Spleen (tissue), 13 donors: ENCODE measurements at places on chromosomes 13 and 19. TPM values are rescaled to one million over a fixed set of nuclear protein-coding genes. Genes with fewer than 3 reads are reported as not detected.

Gene COX7A1
- 28.0 TPM for total RNA-seq

Gene CCDC70
- total RNA-seq = not detected

Gene C19orf18
- 0.50 TPM for total RNA-seq

Gene TICAM1
- 11.1 TPM for total RNA-seq

Gene PTPRH
- total RNA-seq = 36.8 TPM

Gene CYSLTR2
- total RNA-seq = 6.3 TPM

DNA sequence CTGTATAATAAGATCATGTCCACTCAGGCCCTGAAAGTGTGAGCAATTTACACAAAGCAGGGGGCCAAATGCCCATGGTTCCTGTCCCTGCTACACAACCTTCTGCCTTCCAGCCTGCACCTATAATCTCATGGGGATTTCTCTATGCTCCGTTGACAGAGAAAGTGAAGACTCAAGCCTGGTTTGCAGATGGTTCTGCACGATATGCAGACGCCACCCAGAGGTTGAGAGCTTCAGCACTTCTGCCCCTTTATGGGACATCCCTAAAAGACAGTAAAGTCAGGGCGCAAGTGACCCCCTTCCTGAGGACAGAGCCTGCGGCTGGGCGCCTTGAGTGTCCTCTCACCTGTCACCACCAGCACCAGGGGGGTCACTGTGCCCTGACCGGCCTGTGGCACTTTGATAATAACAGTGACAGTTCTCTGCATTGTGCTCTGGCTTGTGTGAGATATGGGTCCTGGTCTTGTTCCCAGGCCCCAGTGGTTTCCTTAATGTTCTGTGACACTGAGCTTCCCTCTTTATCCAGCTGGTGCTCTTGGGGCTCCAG, 15.1 kb downstream of the LILRA5 start:
- H3K36me3 ChIP-seq = no peaks in the 10 kb centered on the region
- H3K27ac ChIP-seq = no peak overlapping the region
- no peaks in the 10 kb centered on the region for H3K27me3 ChIP-seq

DNA sequence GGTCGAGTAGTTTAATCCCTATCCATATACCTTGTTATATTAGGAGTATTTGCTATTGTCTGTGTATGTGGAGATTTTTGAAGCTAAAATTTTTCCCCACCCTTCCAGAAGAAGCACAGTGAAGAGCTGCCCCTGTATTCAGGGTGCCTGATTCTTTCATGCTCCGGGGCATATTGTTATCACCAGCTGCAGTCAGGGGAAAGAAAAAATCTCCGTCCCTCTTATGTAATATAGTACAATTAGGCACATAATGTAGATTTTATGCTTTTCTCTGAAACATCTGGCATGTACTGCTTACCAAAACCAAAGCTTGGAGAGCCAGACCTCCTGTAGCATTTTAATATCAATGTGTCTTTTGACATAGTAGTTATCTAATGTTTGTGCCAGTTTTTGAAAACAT, 214.9 kb upstream of the EDNRB start:
- H3K27ac ChIP-seq = no peak overlapping the region
- H3K4me3 ChIP-seq = no peak overlapping the region
- no peak for DNase-seq
- H3K36me3 ChIP-seq = no peaks in the 10 kb centered on the region
- peaks cover 4% of the 10 kb centered on the region for H3K27me3 ChIP-seq

- H3K27ac ChIP-seq = no peak overlapping the region
- no peak overlapping the region for H3K4me3 ChIP-seq
- H3K4me1 ChIP-seq = peaks cover 82% of the 10 kb centered on the region
- no peaks in the 10 kb centered on the region for H3K27me3 ChIP-seq
- DNase-seq = no peak
- no peaks in the 10 kb centered on the region for H3K36me3 ChIP-seq
Observed at GRCh38 chr19:16457195-16457953, 14.4 kb downstream of the EPS15L1 start.

DNA sequence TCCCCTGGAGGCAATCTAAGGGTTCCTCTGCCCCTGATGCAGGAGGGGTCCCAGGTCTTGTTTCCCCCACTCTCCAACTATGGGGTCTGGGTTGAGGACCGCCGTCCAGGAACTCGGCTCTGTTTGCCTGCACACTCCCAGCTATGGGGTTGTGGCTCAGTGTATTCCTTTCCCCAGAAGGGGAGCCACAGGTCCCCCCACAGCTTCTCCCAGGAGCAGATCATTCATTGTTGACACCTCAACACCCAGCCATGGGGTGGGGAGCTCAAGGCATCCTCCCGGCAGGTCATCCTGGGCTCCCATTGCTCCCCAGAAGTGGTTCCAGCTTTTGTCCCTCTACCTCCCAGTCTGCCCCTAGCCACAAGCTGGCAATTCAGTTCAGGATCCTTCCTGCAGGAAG, 975 bp downstream of the ZNF358 start:
- peak overlapping the region; percentile 20 for H3K27ac ChIP-seq
- H3K4me1 ChIP-seq = peaks cover 25% of the 10 kb centered on the region
- H3K4me3 ChIP-seq = peak overlapping the region; percentile 44
- H3K27me3 ChIP-seq = no peaks in the 10 kb centered on the region
- no peak for DNase-seq

- H3K36me3 ChIP-seq = no peaks in the 10 kb centered on the region
- no peak for DNase-seq
- H3K27ac ChIP-seq = no peak overlapping the region
- no peak overlapping the region for H3K4me3 ChIP-seq
- H3K27me3 ChIP-seq = no peaks in the 10 kb centered on the region
Observed at GRCh38 chr13:98239162-98240076, 62.4 kb upstream of the RNF113B start.

DNA sequence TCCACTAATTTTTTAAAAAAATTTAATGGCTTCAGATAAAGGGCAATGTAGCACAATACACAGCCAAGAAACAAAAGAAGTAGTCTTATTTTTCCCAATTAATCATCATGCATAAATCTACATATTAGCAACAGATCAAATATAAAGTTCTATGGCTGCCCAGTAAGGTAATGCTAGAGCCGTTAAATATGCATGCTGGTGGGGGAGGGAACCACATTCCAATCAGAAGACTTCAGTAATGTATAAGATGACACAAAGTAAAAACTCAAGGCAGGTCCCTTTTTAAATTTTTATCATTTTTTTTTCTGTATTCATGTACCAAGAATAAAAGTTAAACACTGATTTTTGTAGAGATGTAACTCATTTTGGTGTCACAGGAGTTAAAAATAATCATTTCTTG, 62.0 kb downstream of the MPHOSPH8 start:
- peaks cover 42% of the 10 kb centered on the region for H3K36me3 ChIP-seq
- DNase-seq = no peak
- no peaks in the 10 kb centered on the region for H3K4me1 ChIP-seq
- H3K27me3 ChIP-seq = no peaks in the 10 kb centered on the region
- H3K4me3 ChIP-seq = no peak overlapping the region
- H3K27ac ChIP-seq = no peak overlapping the region

GRCh38 chr13:94660695-94661326, 51.5 kb downstream of the SOX21 start:
- no peak overlapping the region for H3K4me3 ChIP-seq
- H3K4me1 ChIP-seq = no peaks in the 10 kb centered on the region
- no peak overlapping the region for H3K27ac ChIP-seq
- no peaks in the 10 kb centered on the region for H3K36me3 ChIP-seq

DNA sequence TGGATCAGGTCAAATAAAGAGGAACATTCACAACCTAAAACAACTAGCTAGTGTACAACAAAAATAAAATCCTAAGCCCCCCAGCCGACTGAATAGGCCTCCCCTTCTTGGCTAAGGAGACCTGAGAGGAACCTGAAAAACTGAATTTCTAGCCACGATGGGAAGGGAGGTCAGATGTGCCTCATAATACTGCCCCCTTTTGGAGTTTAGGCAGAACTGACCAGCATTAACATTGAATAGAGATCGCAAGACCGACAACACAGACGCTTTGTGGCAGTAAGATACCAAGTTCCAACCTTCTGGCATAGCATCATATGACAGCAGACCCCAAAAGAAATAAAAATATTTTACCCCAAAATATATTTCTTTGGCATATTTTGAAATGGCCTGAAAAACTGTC, 15.9 kb downstream of the CBY2 start:
- no peak for DNase-seq
- H3K27me3 ChIP-seq = no peaks in the 10 kb centered on the region
- H3K4me3 ChIP-seq = no peak overlapping the region
- no peak overlapping the region for H3K27ac ChIP-seq

DNA sequence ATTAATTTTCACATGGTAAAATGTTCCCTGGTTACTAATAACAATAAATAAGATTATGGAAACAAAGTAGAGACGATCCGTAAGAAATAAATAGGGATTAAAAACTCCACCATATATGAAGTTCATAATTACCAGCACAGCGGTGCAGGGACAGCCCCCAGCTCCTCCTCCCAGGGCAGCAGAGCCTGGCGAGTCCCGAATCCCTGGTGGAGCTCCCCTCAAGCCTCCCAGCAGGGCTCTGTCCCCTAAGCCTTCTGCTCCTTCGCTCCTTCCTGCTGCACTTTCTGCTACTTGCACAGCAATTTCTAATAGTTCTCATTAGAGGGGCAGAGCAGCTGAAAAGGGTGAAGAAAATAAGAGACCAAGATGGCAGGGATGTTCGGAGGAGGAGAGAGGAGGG, 43.6 kb downstream of the RASA3 start:
- peaks cover 16% of the 10 kb centered on the region for H3K4me1 ChIP-seq
- DNase-seq = no peak
- no peak overlapping the region for H3K4me3 ChIP-seq

- H3K36me3 ChIP-seq = no peaks in the 10 kb centered on the region
- H3K27ac ChIP-seq = no peak overlapping the region
- DNase-seq = peak; percentile 61
- peaks cover 10% of the 10 kb centered on the region for H3K4me1 ChIP-seq
Observed at GRCh38 chr13:29505511-29505910, 90.0 kb downstream of the SLC7A1 start.

DNA sequence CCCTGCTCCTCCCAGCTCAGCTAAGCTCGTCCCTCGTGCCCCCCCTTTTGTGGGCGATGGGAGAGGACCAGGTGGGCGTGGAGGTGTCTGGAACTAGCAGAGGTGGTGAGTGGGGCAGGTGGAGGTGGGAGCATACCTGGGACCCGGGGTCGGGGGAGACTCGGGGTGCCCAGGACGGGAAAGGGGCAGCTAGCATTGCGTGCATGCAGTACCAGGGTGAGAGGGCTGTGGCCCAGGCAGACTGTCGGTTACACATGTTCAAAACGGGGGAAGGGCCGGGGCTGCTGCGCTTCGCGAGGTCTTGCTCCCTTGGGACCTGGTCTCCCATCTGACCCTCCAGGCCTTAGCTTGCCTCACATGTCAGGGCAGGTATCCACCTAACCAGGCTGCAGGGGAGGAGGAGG, 9.1 kb downstream of the TLE5 start:
- H3K27me3 ChIP-seq = no peaks in the 10 kb centered on the region
- H3K4me3 ChIP-seq = no peak overlapping the region
- no peak overlapping the region for H3K27ac ChIP-seq
- DNase-seq = no peak

- H3K4me1 ChIP-seq = no peaks in the 10 kb centered on the region
- H3K27ac ChIP-seq = no peak overlapping the region
- peaks cover 14% of the 10 kb centered on the region for H3K36me3 ChIP-seq
- H3K4me3 ChIP-seq = no peak overlapping the region
Observed at GRCh38 chr19:5096536-5096935, 127.6 kb downstream of the KDM4B start.

DNA sequence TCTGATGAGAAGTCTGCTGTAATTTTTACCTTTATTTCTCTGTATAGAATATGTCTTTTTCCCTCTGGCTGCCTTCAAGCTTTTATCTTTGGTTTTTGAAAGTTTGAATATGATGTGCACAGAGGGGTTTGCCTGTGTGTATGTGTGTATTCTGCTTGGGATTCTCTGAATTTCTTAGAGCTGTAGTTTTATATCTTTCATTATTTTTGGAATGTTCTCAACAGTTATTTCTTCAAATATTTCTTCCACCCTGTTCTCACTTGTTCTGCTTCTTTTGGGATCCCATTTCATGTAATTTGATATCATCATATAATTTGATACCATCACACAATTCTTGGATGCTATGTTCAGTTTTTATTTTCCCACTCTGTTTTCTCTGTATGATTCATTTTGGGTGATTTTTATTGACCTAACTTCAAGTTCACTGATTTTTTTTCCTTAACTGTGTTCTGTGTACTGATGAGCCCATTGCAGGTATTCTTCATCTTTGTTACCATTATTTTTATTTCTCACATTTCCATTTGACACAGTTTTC, 7.5 kb downstream of the COG3 start:
- H3K27ac ChIP-seq = no peak overlapping the region
- H3K27me3 ChIP-seq = no peaks in the 10 kb centered on the region
- DNase-seq = no peak
- no peaks in the 10 kb centered on the region for H3K36me3 ChIP-seq
- H3K4me3 ChIP-seq = no peak overlapping the region

GRCh38 chr13:111548301-111548700, 227.9 kb downstream of the TEX29 start:
- H3K27ac ChIP-seq = no peak overlapping the region
- no peaks in the 10 kb centered on the region for H3K4me1 ChIP-seq
- no peaks in the 10 kb centered on the region for H3K36me3 ChIP-seq
- no peaks in the 10 kb centered on the region for H3K27me3 ChIP-seq

DNA sequence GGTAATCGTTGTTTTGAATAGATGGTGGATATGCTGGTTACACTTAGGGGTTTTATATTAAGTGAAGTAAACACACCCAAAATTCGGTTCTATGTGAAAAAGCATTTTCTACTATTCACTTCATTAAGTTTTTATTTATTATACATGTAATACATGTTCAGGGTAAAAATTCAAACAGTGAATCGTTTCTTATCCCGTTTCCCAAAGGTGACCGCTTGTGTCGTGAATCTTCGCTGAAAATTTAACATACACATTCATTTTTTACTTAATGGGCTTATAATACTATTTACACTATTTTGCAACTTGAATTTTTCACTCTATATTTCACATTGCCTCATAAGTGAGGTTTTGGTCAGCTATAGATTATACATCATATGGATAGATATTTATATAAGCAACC, 24.5 kb downstream of the IPO5 start:
- no peak overlapping the region for H3K4me3 ChIP-seq
- no peak overlapping the region for H3K27ac ChIP-seq

GRCh38 chr13:29743201-29743786, 107.1 kb downstream of the UBL3 start:
- H3K27ac ChIP-seq = no peak overlapping the region
- H3K4me1 ChIP-seq = peaks cover 2% of the 10 kb centered on the region
- DNase-seq = no peak

DNA sequence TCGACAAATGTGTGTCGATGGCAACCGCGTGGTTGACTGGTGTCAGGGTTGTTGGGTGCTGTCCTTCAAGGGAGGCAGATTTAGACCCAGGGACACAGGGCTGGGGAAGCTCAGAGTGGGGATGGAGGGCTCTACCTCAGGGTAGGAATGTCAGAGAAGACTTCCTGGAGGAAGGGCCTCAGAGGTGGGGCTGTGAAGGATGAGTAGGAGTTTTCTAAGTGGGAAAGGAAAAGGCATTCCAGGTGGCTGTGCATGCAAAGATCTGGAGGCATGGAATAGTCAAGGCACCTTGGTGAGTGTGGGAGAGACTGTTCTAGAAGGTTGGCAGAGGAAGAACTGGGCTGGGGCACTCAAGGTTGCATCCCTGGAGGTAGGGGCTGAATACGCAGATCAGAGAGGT, 2.0 kb downstream of the NRTN start:
- H3K4me1 ChIP-seq = peaks cover 31% of the 10 kb centered on the region
- no peak overlapping the region for H3K4me3 ChIP-seq
- H3K27me3 ChIP-seq = peaks cover 23% of the 10 kb centered on the region
- no peak overlapping the region for H3K27ac ChIP-seq
- no peaks in the 10 kb centered on the region for H3K36me3 ChIP-seq
